ENCODE measurements at places on chromosomes 3 and 15. TPM values are rescaled to one million over a fixed set of nuclear protein-coding genes. Genes with fewer than 3 reads are reported as not detected.

GPR149 gene
- not detected for polyA plus RNA-seq

SLC2A2 gene
- polyA plus RNA-seq, result not detected

GOLGA6L10 gene
- polyA plus RNA-seq, result 2.9 TPM

ECE2 gene
- polyA plus RNA-seq, result not detected

ACTC1 gene
- 0.53 TPM for polyA plus RNA-seq

CATSPER2 gene
- polyA plus RNA-seq, result 2.1 TPM

GOLGA6B gene
- not detected for polyA plus RNA-seq

NR2E3 gene
- polyA plus RNA-seq, result 0.25 TPM

CX3CR1 gene
- 0.21 TPM for polyA plus RNA-seq

CNTN4 gene
- 0.51 TPM for polyA plus RNA-seq

NRROS gene
- polyA plus RNA-seq, result 0.77 TPM

RFTN1 gene
- polyA plus RNA-seq, result 3.7 TPM

SLC22A14 gene
- 0.31 TPM for polyA plus RNA-seq

PATL2 gene
- 0.84 TPM for polyA plus RNA-seq

TEX55 gene
- not detected for polyA plus RNA-seq

SPTSSB gene
- polyA plus RNA-seq, result 6.8 TPM

ARPIN gene
- polyA plus RNA-seq, result 10.9 TPM

C15orf62 gene
- 21.3 TPM for polyA plus RNA-seq

PDZRN3 gene
- 13.9 TPM for polyA plus RNA-seq

ZXDC gene
- 9.2 TPM for polyA plus RNA-seq

NUP210 gene
- 5.7 TPM for polyA plus RNA-seq

GPR160 gene
- polyA plus RNA-seq, result 2.1 TPM

CXCR6 gene
- polyA plus RNA-seq, result 1.6 TPM

ONECUT1 gene
- polyA plus RNA-seq, result not detected

LRRN1 gene
- 0.18 TPM for polyA plus RNA-seq

SLC12A1 gene
- not detected for polyA plus RNA-seq

BFSP2 gene
- not detected for polyA plus RNA-seq

AADACL2 gene
- 0.12 TPM for polyA plus RNA-seq

IQCB1 gene
- 8.9 TPM for polyA plus RNA-seq

SEMA3G gene
- 1.7 TPM for polyA plus RNA-seq

A4GNT gene
- not detected for polyA plus RNA-seq

CADM2 gene
- 0.25 TPM for polyA plus RNA-seq

SLC15A2 gene
- polyA plus RNA-seq, result 2.1 TPM

MUC4 gene
- polyA plus RNA-seq, result 15.6 TPM

CEMIP gene
- polyA plus RNA-seq, result 2.2 TPM

RYR3 gene
- 1.8 TPM for polyA plus RNA-seq

CGNL1 gene
- polyA plus RNA-seq, result 16.8 TPM

EFCAB12 gene
- 0.02 TPM for polyA plus RNA-seq

RTP2 gene
- polyA plus RNA-seq, result not detected

SUCNR1 gene
- polyA plus RNA-seq, result not detected

CTXN2 gene
- not detected for polyA plus RNA-seq

PPP2R3A gene
- 2.1 TPM for polyA plus RNA-seq

ADAMTS7 gene
- 0.63 TPM for polyA plus RNA-seq

PDIA5 gene
- 5.9 TPM for polyA plus RNA-seq

GOLGA6L26 gene
- polyA plus RNA-seq, result not detected

SUSD5 gene
- polyA plus RNA-seq, result 0.16 TPM

LRRC2 gene
- polyA plus RNA-seq, result 0.14 TPM

SATB1 gene
- polyA plus RNA-seq, result 6.1 TPM

TAGLN3 gene
- polyA plus RNA-seq, result 0.06 TPM

All from esophagus (tissue), 2 donors.